SK-MEL-5 (cell line): ENCODE measurements at places on chromosomes 13 and 19.

- no peak for DNase-seq
These were observed 111.5 kb downstream of the URI1 start for GRCh38 chr19:30053558-30053957.

DNA sequence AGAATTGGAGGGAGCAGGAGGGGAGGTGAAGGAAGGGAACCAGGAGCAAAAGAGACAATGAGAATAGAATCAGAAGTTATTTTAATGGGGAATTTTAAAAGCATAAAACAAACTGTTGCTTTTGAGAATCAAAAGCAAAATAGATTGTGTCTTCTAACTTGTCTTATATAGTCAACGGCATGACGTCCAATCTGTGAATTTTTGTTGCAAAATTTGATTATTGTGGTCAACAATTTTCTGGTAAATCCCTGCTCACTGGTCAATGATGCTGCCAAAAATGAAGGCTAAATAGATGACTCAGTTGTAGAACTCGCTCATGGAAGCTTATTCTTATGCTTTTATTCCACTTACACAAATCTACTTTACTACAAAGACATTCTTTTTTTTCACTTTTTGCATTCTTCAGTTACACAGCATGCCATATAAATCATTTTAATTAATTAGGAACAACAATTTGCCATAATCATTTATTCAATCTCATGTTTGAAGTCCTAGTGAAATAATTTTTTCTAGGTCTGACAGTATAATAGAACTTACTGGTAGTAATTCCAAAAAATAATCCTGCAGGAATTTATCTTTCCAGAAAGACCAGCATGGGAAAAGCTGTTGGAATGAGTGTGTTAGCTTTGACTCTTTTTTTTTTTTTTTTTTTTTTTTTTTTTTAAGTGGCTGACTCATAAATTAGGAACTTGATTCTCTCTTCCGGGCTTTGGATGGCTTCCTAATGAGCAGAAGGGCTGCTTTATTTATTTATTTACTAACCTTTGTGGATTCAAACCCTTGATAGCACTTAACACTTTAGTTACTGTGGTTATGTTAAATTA is 256.9 kb downstream of the SPRY2 start:
- DNase-seq, result peak; percentile 64

DNA sequence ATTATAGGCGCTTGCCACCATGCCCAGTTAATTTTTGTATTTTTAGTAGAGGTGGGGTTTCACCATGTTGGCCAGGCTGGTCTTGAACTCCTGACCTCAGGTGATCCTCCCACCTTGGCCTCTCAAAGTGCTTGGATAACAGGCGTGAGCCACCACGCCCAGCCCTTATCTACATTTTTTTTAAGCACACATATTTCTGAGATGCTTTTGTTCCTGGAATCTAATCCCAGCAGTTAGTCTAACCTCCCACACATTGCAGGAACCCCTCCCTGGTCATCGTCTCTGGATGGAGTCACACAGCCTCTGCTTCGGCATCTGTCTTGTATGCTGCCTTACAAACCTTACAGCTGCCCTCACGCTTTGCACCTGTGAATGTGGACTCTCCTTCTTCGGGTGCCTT is 15.1 kb upstream of the KATNAL1 start:
- DNase-seq, result no peak

- DNase-seq, result no peak
These were observed 34.1 kb downstream of the NLRP12 start for GRCh38 chr19:53789708-53790678.

GRCh38 chr13:98406971-98407370 is 169.9 kb downstream of the STK24 start:
- DNase-seq, result no peak

DNA sequence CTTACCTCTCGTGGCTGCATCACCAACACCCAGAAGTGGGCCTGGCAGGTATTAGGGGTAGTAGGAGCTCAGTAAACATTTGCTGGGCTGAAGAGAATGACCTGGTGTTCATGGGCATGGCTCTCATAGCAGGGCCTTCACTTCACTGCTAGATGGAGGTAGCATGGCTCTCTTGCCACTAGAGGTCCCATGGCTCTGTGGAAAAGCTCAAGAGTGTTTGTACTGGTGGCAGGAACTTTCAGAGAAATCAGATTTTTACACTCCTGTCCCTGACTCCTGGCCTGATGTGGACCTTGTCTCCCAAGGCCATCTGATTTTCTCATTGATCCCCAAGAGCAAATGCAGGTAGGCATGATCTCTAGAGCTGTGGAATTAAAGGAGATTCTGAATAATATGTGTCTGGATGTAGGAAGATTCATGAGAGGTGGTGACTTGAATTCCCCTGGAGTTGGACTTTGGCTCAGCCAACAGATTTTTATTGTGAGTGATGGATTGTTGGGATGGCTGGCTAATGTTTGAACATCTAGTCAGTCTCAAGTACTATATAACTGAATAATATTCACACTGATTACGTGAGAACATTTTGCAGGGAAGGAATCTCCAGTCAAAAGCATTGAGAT is 5.7 kb downstream of the ZNF574 start:
- peak; percentile 67 for DNase-seq

GRCh38 chr19:48558018-48558684 is 6.2 kb downstream of the SULT2B1 start:
- DNase-seq, result no peak

DNA sequence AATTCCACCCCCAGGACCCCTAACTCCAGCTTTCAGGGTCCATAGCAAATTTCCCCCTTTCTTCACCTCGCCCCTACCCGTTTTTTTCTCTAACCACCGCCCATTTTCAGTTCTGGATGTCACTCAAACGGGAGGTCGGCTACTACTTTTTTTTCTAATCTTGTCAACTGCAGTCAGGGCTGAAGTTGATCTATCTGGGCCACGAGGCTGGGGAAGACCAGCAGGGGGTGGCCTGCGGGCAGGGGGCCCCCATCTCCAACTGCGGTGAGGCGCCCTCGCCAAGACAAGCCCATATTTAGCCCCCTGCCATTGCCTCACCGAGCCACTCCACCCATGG is 748 bp downstream of the LHFPL6 start:
- no peak for DNase-seq
